Hematopoietic multipotent progenitor cell treated with erythropoietin and hydrocortisone succinate and interleukin-3 and kit ligand, for 8 days (in vitro differentiated cells): ENCODE measurements at places on chromosomes 12 and 14.

GRCh38 chr12:12723681-12724420 lies 6.7 kb downstream of the CDKN1B start:
- peak; percentile 56 for DNase-seq

DNA sequence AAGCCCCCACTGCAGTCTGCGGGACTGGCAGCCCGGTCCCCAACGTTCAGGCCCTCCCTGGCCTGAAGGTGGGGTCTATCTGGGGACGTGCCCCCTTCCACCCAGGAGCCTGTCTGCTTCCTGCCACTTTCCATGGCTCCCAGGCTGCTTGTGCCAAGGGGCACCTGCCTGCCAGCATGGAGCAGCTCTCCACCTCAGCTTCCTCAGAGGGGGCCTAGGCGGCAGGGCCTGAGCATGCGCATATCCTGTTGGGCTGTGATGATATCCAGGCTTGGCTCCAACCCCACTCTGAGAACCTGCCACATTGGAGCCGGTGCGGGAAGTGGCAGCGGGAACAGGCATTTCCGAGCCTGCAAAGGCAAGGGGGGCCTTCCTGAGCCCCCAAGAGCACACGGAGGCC lies 57.4 kb downstream of the FUT8 start:
- no peak for DNase-seq

GRCh38 chr14:38168416-38168815 lies 39.3 kb upstream of the SSTR1 start:
- DNase-seq, result no peak

DNA sequence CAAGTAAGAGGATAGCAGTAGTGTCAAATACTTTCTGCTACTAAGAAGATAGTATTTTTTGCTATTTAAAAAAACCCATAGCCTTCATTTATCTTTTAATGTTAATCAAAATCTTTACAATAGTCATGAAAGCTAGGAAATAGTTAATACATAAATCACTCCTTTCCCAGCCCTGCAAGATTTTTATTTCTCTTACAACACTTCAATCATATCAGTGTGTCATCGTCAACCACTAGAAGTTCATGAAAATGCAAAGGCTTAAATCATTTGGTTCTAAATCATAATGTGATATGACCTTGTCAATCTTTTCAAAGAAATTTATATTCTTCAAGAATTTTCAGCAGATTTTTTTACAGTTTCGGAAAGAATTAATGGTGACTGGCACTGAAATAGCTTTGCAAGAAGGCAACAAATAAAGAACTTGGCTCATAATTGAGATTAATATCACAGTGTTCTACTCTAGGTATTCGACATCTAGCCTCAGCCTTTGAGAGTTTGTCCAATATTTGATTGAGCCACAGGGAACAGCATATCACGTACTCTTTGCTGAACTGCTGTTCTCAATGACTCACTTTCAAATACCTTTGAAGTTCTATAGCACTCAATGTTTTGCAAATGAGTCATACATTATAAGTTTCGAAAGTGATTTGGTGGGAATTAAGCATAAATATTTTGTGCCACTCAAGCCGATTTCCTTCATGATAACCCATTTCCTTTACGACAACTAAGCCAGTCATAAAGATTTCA lies 384.0 kb upstream of the FOXG1 start:
- DNase-seq, result no peak

- no peak for DNase-seq
Observed at GRCh38 chr12:5588176-5588575, 156.3 kb downstream of the NTF3 start.

GRCh38 chr12:122158700-122159285 lies 15.2 kb downstream of the IL31 start:
- no peak for DNase-seq

- no peak for DNase-seq
Observed at GRCh38 chr14:51578853-51579252, 72.9 kb upstream of the FRMD6 start.

DNA sequence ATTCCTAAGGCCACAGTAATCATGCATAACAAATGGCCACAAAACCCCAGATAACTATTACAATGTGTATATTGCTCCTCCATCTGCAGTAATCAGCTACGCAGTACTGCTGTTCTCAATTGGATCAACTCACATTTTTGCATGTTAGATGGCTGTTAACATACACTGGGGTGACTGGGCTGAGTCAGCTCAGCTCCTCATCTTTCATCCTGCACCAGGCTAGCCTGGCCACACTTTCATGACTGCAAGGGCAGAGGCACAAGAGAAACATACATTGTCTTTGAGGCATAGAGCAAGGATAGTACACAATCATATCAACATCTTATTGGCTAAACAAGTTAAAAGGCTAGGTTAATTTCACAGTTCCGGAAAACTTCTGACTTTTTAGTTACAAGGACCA lies 306.6 kb downstream of the SLC6A15 start:
- DNase-seq, result no peak

GRCh38 chr12:7907009-7907408 lies 29.0 kb downstream of the SLC2A3 start:
- peak; percentile 93 for DNase-seq

DNA sequence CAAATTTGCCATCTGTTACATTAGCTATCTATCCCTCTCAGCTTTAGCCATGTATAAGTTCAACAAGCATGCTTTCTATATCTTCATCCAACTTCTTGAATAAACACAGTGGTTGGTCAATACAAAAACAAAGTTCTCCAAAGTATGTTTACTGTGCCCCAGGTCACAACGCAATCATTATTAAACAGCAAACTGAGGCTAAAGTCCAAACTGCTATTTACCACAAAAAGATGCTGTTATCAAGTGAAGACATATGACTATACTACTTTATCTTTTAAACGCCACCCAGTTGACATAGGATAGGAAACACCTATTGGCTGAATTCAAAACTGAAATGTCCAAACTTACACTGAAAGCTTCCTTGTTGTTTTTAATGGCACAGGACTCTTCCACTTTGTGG lies 11.7 kb downstream of the ZCCHC8 start:
- peak; percentile 93 for DNase-seq

- no peak for DNase-seq
Observed at GRCh38 chr12:115697340-115697739, 580.2 kb downstream of the MED13L start.

DNA sequence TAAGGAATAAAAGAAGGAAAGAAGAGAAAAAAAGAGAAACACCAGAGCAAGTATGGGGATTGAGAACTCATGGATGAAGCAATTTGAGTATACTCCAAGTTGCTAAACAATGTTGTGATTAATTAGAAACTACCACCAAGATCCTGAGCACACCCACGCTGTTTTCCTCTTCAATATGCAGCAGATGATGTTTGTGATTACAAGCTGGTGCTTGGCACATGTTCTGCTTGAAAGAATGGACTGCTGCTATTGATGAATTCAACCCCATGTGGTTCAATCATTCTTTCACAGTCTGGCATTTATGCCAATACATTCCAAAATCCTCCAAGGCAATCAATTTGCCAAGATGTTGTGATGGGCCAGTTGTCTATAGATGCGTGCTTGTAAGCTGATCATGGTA lies 146.8 kb downstream of the SLC2A13 start:
- no peak for DNase-seq

GRCh38 chr12:115762936-115763335 lies 514.6 kb downstream of the MED13L start:
- DNase-seq, result no peak

DNA sequence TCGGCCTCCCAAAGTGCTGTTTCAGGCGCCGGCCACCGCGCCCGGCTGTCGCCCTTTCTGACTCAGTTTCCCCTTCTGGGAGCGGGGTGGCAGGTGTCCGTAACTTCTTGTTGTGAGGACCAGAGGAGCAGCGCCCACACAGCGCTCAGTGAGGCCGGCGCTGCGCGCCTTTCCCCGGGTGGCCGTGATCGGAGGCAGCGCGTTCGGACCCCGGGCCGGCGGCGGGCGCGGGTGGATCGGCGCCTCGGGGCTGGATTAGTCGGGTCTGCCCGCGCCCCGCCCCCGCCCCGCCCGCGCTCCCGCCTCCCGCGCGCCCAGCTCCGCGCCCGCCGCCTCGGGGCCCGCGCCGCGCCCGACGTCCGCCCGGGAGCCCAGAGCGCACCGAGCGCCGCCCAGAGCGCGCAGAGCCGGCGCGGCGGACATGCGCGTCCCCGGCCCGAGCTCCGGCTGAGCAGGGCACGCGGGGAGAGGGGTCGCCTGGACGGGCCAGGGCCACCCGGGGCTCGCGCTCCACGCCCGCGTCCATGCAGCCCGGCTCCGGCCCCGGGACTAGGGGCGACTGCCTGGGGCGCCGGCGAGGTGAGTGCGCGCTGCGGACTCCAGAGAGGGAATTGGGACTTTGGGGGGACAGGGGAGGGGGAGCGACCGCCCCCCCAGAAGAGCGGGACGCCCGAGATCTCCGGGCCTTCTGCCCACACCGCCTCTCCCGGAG lies 50.6 kb downstream of the LRCOL1 start:
- DNase-seq, result peak; percentile 50

GRCh38 chr12:124651516-124652273 lies 84.3 kb upstream of the NCOR2 start:
- DNase-seq, result no peak

- no peak for DNase-seq
Observed at GRCh38 chr14:83312511-83312910, 1778.9 kb upstream of the SEL1L start.

GRCh38 chr14:21055432-21056117 lies 2.0 kb upstream of the RNASE8 start:
- no peak for DNase-seq

- DNase-seq, result peak; percentile 66
Observed at GRCh38 chr14:69685716-69686115, 74.3 kb downstream of the SUSD6 start.

GRCh38 chr14:99780690-99781089 lies 12.5 kb upstream of the EML1 start:
- DNase-seq, result no peak

- peak; percentile 3 for DNase-seq
Observed at GRCh38 chr12:19916974-19917373, 451.4 kb upstream of the PDE3A start.

DNA sequence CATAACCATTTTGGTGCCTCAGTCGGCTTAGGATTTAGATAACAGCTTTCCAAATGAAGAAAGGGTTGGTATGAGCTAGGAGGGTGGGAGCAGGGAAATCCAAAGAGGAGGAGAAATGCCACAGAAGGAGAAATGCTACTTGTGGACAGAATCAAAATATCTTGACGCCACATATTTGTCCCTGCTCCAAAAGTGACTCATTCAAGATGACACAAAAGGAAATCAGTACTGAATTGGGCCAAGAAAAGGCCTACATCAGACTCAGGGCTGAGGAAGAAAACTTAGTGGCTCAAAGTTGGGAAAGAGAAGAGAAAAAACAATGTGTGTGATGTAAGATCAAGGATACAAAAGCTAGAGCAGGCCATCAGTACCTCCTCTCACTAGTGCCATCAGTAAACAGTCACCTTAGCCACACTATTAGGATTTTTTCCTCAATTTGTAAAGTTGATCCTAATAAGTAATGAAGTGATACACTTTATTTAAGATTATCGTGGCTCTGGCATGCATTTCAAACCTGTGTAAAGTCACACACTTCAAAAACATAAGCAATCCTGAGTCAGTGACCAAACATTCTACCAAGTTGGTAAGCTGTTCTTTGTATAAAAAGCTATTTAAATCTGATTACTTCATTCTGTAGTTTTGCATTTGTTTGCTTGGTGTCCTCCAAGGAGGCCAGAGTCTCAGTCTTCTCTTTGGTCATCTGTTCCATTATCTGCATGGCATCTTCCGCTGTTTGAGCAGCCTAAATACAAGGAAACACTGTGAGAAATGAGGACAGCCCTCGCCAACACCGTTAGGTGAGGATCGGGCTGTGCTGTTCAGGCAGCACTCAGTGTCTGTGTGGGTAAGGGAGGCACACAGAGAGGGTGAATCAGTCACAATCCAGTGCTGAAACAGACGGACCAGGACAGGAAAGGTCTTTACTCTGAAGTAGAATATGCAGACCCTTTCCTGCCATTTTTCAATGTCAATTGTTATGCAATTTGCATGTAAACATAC lies 52.6 kb upstream of the VPS33A start:
- no peak for DNase-seq

- DNase-seq, result no peak
Observed at GRCh38 chr12:51941604-51942003, 9.9 kb upstream of the ACVR1B start.

GRCh38 chr12:95205685-95206084 lies 11.6 kb downstream of the FGD6 start:
- no peak for DNase-seq

GRCh38 chr14:50675597-50675996 lies 7.5 kb upstream of the SAV1 start:
- no peak for DNase-seq

- DNase-seq, result no peak
Observed at GRCh38 chr12:121144416-121144914, 11.8 kb downstream of the P2RX7 start.

GRCh38 chr12:110563702-110564470 lies 19.2 kb downstream of the PPTC7 start:
- DNase-seq, result no peak

DNA sequence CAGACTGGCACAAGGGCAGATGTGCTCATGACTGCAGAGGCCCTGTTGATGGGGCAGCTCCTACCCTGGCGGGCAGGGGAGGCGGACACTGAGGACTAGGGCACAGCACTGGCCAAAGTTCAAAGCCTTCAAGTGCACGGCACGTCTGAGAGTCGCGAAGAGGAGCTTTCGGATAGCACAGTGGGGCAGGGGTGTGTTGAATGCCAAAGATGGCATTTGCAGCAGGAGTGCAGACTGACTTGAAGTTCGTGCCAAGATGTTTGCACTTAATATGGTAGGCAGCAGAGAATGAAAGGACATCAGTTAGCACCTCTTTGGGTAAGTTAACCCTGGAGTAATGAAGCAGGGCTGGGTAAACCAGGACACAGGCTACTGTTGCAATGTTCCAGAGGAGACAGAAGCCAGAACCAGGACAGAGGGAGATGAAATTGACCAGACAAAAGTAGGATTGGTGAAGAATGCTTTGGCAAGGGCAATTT lies 6.7 kb upstream of the EML1 start:
- no peak for DNase-seq

DNA sequence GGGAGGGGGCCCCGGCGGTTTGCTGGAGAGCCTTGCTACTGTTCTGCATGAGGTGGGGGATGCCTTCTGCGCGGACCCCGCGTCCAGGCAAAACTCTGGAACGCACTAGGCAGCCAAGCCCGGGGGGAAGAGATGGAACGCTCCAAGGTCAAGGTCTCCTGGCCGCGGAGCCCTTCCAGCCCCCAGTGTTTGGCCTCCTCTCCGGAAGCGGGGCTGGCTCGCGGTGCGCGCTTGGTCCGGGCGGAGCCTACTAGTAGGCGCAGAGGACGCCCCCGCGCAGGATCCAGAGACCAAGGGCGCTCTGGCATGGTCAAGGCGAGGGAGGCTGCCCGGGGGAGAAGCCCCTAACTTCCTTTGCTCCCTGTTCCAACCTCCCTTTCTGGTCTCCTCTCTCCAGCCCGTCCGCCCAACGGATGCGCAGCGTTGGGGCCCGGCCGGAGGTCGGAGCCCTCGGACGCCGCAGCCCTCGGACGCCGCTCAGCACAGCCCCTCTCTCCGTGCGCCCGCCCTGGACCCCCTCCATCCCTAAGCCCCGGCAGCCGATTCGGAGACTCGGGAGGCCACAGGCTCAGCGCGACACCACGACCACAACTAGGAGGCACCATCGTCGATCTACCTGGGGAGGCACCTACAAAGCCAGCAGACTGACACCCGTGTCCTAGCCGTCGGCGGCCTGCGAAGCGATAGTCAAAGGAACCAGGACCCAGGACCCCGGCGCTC lies 669 bp upstream of the KCNK13 start:
- DNase-seq, result no peak

GRCh38 chr12:75478116-75478794 lies 2.3 kb upstream of the GLIPR1 start:
- peak; percentile 12 for DNase-seq
